Ammon's horn (tissue), 1 donor: ENCODE measurements at places on chromosomes 1 and 21.

DNA sequence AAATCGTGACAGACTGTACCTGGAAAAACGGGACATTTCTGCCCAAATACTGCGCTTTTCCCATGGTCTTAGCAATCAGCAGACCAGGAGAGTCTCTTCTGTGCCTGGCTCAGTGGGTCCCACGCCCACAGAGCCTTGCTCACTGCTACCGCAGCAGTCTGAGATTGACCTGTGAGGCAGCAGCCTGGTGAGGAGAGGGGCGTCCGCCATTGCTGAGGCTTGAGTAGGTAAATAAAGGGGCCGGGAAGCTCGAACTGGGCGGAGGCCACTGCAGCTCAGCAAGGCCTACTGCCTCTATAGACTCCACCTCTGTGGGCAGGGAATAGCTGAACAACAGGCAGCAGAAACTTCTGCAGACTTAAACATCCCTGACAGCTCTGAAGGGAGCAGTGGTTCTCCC, 203.1 kb downstream of the DENND1B start:
- no peak for DNase-seq

- no peak for DNase-seq
These were observed 52.6 kb upstream of the SLC35A3 start for GRCh38 chr1:99917214-99917613.

DNA sequence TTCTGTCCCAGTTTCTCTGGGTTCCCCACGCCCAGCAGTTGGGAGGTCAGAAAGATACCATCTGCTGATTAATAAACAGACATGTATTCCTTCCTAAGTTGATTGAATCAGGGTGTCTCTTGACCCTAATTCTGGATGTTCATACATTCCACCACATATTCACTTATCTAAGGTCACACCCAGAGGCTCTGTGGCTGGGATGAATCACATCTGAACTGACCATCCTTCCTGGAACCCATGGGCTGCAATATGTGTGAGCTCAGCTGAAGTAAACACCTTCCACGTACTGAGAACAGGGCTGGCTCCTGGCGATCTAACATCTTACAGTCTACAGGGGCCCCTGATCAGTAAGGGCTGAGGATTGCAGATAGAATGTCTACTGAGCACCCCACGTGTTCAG, 20.5 kb upstream of the TRABD2B start:
- DNase-seq, result no peak

GRCh38 chr1:234433563-234434285, 45.3 kb downstream of the TARBP1 start:
- DNase-seq, result no peak

DNA sequence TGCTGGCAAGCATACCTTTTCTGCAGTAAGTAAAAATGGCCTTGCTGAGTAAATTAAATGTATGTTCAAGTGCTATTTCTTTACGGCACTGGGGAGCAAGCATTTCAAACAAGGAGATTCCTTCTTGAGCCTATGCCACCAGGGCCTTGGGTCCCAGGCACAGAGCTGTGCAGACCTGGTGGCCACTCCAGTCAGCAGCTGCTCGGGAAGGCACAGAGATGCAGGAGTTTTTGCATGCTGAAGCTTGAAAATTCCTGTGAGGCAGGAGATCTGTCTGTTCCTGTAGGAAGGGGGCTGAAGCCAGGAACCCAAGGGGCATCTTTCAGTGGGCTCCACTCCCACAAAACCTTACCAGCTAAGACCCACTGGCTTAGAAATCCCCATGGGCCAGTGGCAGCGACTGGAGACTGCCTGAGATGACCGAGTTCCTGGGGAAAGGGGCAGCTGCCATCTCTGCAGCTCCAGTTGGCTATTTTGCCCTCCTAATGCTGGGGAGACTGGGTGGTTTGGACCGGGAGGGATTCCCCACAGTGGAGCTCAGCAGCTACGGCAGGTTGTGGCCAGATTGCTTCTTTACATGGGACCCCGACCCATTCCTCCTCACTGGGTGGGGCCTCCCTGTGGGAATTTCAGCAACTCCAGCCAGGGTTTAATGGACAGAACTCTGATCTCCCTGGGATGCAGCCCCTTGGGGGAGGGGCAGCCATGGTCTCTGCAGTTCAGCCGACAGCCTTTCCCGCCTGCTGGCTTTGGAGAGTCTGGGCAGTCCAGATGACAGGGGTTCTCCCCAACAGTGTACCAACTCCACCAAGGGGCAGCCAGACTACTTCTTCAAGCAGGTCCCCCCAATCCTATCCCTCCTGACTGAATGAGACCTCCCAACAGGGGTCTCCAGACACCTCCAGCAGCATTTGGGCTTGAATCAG, 8.4 kb upstream of the PGBD2 start:
- no peak for DNase-seq

GRCh38 chr1:20682571-20683236, 21.5 kb upstream of the DDOST start:
- peak; percentile 82 for DNase-seq

GRCh38 chr1:225762002-225762441, 15.6 kb upstream of the SRP9 start:
- no peak for DNase-seq

GRCh38 chr1:90045853-90046563, 51.1 kb downstream of the ZNF326 start:
- DNase-seq, result peak; percentile 23

DNA sequence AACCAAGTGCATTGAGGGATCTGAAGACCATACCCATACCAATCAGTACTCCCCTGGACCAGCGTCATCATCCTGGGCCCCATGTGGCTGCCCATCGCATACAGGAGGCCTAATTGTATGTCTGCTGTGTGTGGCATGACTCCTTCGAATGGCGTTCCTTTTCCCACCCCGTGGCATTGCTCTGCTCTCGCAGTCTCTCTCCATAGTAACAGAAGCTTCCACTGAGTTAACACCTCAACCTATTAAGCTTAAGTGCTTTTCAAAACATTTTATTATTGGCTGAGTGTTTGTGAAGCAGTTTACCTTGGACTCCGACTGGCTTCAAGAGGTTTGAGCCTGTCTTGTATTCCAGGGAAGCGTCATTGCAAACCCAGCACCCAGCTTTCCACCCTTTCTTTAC, 187.1 kb upstream of the LMO4 start:
- no peak for DNase-seq

DNA sequence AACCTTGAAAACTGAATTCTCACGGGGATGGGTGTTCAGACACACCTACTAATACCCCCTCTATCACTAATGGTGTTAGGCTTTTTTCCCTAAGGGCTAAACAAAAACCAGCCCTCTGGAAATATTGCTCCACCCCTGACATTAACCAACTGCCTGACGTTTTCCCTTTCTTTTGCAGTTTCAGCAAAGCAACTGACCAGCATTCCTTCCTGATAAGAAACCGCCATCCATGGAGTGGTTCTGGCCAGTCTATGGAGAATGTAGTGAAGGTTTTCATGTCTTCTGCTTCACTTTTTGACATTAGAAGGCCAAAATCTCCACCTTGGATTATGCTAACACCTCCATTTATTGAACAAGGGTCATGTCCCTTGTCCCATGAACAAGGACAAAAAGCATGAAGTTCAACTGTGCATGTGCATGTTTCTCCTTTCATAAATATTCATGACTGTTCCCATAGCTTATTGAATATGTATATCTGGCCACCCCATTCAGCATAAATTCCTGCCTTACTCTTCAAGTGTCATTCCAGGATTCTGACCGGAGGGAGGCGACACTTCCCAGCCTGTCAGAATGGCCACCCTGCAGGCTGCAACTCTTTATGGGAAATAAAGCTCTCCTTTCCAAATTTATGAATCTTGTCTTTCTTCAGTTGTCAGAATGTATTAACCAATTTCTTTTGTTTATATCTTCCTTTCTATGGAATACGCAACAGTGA, 314.3 kb downstream of the HHIPL2 start:
- no peak for DNase-seq

DNA sequence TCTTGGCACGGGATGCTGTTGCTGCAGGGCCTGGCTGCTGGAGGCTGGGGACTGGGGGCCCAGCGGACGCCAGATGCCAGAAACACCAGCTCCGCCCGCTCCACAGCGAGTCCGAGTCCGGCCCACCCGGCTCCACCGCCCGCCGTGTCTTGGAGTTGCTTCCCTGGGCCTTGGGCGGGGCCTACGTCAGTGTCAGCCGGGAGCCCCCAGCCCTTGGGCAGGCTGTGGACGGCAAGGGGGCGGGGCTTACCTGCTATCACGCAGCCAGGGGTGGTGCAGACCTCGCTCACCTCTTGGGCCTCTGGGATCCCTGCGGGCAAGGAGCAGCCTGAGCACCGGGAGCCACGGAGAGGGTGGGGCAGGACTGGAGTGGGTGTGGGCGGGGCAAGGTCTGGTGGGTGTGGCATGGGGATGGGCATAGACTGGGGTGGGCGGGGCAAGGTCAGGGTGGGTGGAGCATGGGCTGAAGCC, 21.8 kb downstream of the MMEL1 start:
- DNase-seq, result no peak

GRCh38 chr1:4561205-4561604, 93.2 kb upstream of the AJAP1 start:
- DNase-seq, result no peak

GRCh38 chr1:103106426-103107341, 1.6 kb downstream of the COL11A1 start:
- DNase-seq, result peak; percentile 58

GRCh38 chr1:94920061-94920460, 6.8 kb downstream of the CNN3 start:
- DNase-seq, result no peak

DNA sequence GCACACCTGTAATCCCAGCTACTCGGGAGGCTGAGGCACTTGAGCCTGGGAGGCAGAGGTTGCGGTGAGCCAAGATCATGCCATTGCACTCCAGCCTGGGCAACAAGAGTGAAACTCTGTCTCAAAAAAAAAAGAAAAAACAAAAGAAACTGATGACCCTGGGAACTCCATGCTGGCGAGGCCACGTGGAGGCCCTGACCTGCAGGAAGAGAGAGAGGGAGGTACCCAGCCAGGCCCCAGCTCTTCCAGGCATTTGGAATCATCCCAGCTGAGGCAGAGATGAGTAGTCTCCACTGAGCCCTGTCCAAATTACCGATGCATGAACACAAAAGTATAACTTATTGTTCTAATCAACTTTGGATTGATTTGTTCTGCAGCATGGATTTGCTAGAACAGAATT, 132.0 kb upstream of the ZBTB40 start:
- DNase-seq, result no peak

GRCh38 chr21:41777951-41778815, 11.3 kb upstream of the RIPK4 start:
- peak; percentile 77 for DNase-seq

DNA sequence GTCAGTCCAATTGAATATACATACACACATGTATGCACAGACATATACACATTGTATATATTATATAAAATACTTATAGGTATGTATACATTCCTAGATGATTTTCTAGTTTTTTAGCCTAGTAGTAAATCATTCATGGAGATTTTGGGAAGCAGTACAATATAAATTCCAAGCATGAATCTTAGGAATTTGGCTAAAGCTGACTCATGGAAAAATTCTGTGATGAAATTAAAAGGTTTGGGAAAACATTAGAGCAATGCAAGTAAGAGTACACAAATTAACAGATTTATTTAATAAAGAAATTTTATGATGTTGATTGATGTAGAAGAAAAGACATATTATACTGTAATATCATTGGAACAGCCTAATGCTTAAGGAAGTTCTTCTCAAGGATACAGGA, 43.7 kb upstream of the PTGFR start:
- no peak for DNase-seq

GRCh38 chr1:9453779-9454418, 85.4 kb upstream of the SLC25A33 start:
- no peak for DNase-seq

- peak; percentile 12 for DNase-seq
These were observed 642.8 kb downstream of the USP25 start for GRCh38 chr21:16372586-16372985.

DNA sequence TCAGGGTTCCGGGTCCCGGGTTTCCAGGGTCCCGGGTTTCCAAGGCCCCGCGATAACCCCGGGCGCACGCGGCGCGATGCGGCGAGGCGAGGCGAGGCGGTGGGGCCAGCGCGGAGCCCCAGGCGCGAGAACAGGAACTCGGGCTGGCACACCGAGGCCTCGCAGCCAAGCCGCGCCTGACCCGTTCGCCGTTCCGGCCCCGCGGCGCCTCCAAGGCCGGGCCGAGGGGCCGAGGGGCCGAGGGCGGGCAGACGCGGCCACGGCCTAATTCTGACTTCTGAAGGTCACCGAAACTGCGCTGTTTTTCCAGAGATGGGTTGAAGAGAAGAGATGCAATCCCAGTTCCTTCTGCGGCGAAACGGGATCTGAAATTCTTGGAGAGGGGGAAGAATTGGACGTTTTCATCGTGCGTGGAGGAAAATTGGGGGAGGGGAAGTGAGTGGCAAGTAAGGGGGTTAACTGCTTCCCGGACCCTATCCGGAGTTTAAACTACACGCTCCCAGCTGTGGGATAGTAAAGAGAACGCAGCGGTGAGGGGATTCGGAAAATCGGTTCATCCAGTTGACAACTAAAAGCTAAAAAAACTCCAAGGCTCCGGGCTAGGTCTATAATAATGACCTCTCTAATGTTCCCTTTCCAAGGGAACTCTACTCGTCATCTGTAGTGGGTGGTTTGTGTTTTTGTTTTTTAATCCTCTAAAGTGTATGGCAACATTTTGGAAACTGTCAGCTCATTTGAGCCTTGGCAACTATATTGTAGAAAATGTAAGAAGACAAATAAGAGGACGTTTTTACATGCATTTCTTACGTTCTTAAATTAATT, 8.2 kb downstream of the TBX15 start:
- DNase-seq, result no peak

DNA sequence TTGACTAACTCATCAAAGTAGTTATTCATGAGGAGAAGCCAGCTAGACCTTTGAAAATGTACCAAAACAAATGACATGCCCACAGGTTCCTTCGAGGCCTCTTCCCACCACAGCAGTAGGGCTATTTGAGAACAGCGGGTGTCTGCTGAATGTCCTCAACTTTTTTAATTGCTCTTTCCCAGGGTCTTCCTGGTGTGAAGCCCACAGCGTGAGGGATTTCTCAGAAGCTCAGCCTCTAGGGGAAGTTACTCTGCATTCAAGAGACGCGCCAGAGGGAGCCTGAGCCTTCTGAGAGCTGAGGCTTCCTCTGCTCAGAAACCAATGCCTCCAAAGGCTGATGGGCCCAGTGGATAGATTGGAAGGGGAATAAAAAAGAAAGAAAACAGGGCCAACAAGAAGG, 153.6 kb downstream of the OLFM3 start:
- DNase-seq, result no peak

- no peak for DNase-seq
These were observed 29.6 kb downstream of the KCNC4 start for GRCh38 chr1:110239441-110240430.

DNA sequence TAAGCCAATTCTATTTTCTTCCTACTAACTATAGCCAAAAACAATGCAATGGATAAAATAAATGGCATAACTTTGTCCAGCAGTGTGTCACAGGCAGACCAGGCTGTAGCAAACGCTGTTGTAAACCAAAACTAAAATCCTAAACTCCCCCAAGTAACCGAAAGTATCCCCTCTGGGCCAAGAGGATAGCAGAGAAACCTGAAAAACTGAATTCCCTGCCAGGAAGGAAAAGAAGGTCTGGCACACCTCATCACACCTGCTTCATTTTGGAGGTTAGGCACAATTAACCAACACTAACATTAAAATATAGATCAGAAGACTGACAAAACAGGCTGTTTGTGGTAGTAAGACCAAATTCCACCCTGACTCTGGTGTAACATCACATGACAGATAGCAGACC, 356.8 kb upstream of the C1orf87 start:
- DNase-seq, result no peak
